ENCODE measurements at places on chromosomes 16 and 17. TPM values are rescaled to one million over a fixed set of nuclear protein-coding genes. Genes with fewer than 3 reads are reported as not detected.

The GLP2R gene
- not detected for total RNA-seq

The PRAC2 gene
- not detected for total RNA-seq

The CALB2 gene
- 0.39 TPM for total RNA-seq

The CD300A gene
- total RNA-seq, result 0.25 TPM

The ASGR2 gene
- total RNA-seq, result not detected

The ZNF785 gene
- 58.4 TPM for total RNA-seq

The DYNLRB2 gene
- not detected for total RNA-seq

The ADAMTS18 gene
- 1.7 TPM for total RNA-seq

The THRA gene
- total RNA-seq, result 17.6 TPM

The HEATR9 gene
- not detected for total RNA-seq
